ENCODE measurements at places on chromosomes 7 and 10.
A peak's percentile ranks its signal among the peaks of the same experiment; 100 is the strongest.

DNA sequence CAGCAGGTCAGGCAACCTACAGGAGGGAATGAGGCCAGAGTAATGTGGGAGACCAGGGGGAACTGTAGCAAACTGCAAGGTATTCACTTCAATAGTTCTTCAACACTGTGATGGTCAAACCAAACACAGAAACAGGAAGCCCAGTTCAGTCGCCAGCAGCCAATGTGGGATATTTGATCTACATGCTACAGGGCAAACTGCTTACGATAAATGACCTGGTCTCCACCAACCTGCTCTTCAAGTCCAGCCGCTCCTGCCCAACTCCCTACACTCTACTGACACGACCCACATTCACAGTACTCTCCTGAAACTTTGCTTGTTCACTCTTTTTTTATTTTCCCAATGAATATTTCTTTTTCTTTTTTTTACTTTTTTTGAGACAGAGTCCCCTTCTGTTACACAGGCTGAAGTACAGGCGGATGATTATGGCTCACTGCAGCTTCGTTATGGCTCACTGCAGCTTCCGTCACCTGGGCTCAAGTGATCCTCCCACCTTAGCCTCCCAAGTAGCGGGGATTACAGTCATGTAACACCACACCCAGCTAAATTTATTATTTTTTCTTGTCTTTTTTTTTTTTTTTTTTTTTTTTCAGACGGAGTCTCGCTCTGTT lies 42.1 kb downstream of the MDH2 start:
- no peak for DNase-seq

DNA sequence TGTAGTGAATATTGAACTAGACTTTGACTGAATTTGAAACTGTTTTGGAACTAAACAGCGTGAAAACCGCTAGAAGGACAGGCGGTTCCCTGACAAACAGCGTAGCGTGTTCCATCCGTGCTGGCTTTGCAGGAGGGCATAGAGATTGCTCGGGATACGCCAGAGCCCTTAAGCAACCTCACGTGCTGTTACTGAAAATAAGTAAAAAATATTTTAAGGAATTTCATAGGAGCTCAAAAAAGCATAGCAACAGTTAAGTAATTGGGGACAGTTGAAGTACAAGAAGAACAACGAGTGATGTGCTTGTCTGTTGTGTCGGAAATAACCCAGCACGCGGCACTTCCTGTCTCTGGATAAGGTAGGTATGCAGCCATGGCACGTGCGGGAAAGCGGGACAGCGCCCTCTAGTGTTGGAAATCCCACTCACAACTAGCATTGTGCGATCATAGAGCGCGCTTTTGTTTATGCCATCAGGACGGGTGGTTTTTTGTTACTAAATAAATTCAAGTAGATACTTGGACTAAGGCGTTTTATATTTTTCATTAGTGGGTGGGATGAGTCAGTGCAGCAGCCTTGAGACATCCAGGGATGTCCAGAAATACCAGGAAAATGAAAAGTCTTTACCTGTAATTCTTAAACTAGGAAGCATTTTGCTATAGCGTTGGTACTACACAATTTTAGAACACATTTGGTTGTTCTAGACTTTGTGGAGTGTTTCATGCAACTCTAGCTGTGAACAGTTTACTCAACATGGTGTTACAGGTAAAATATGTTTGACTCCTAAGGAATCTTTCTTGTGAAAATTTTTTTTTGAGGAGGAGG lies 50.4 kb downstream of the DNAJB6 start:
- peak; percentile 75 for DNase-seq

- no peak for DNase-seq
These were observed 58.5 kb upstream of the DNAJB6 start for GRCh38 chr7:157278167-157278790.

DNA sequence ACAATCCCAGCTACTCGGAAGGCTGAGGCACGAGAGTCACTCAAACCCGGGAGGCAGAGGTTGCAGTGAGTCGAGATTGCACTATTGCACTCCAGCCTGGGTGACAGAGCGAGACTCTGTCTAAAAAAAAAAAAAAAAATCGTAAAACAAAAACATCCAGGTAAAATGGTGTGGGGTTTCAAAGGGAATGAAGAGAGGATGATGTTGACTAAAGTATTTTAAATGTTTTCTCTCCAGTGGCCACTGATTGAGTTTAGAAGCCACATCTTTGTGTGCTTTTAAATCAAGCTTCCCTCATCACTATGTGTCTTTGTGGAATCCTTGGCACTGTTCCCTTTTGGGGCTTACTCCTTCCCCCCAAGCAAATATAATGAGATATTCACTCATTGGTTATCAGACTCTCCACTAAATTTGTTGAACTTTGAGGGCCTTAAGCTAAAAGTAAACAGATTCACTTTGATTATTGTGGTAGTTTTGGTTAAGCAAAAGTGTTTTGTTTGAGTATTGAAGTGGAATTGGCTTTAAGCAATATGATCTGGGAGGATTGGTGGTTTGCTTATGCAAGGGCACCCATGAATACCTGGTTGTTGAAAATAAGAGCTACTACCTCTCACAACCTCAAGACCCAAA lies 162.9 kb downstream of the CDK14 start:
- DNase-seq: no peak

- DNase-seq: no peak
These were observed 721.7 kb upstream of the GALNT17 start for GRCh38 chr7:70410134-70410750.

GRCh38 chr7:130996833-130997231 lies 262.8 kb upstream of the KLF14 start:
- no peak for DNase-seq

GRCh38 chr10:44968500-44969400 lies 9.1 kb downstream of the RASSF4 start:
- no peak for DNase-seq

DNA sequence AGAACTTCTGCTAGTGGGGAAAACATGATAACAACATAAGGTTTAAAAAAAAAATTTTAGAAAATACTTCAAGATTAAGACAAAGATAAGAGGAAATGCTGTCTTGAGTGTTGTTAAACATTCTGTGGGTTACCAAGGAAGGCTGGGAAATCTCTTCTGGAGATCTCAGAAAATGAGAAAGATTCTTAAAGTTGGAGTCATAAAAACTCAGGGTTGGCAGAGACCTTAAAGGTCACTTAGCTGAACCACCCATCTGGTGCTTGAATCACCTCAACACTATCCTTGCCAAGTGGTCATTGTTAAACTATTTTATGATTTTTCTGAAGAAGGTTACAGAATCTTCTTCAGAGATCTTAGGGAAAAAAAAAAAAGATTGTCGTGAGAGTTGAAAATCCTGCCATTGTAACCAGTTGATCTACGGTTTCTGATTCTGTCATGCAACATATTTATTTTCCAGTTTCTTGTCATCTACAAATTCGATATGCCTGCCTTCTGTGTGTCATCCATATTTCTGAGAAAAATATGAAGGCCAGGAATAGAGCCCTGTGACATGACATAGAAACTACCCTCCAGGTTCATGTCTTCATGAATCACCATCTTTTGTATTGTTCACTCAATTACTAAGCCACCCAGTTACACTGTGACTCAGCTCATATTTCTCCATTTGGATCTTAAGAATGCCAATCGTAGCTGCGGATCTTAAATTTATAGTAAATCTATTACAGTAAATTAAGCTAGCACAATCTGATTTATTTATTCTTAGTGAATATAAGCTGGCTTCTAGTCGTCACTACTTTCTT lies 179.2 kb downstream of the ST7 start:
- no peak for DNase-seq

DNA sequence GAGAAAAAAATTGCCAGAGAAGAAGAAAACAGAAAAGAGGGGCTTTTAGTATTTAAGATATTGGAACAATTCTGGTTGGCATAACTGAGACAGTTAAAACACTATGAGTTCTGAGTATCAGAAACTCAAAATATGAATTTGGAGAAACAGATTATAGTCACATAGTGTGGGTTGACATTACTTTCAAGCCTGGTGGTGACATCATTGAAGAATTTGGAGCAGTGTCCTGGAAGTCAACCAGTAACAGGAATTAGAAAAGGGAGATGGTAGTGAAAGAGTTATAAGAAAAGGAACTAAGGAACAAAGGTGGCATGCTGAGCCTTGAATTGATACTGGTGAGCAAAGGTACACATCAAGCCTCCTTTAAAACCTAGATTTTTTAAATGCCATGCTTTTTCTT lies 88.2 kb downstream of the ZNF438 start:
- no peak for DNase-seq

DNA sequence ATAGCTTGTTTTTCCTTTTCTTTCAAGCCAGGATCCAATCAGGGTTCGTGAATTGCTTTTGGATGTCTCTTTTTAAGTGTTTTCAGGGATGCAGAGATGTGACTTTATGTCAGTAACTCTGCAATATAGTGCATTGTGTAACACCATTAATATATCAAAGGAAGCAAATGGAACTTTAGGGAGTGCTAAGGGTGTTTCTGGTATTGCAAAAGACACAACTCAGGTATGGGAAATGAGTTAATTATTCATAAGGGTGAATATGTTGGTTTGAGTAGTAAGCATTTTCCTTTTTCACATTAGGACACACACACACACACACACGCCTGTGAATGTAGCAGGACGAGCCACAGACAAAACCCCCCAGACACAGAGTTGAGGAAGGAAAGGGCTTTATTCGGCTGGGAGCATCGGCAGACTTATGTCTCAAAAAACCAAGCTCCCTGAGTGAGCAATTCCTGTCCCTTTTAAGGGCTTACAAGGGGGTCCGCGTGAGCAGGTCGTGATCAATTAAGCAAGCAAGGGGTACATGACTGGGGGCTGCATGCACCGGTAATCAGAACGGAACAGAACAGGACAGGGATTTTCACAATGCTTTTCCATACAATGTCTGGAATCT lies 31.8 kb upstream of the GSDME start:
- no peak for DNase-seq

- DNase-seq: no peak
These were observed 56.8 kb upstream of the CD36 start for GRCh38 chr7:80581486-80582260.

GRCh38 chr10:107409522-107409921 lies 245.0 kb upstream of the SORCS1 start:
- DNase-seq: no peak

- DNase-seq: no peak
These were observed 58.9 kb downstream of the KCNMA1 start for GRCh38 chr10:77578583-77579227.

DNA sequence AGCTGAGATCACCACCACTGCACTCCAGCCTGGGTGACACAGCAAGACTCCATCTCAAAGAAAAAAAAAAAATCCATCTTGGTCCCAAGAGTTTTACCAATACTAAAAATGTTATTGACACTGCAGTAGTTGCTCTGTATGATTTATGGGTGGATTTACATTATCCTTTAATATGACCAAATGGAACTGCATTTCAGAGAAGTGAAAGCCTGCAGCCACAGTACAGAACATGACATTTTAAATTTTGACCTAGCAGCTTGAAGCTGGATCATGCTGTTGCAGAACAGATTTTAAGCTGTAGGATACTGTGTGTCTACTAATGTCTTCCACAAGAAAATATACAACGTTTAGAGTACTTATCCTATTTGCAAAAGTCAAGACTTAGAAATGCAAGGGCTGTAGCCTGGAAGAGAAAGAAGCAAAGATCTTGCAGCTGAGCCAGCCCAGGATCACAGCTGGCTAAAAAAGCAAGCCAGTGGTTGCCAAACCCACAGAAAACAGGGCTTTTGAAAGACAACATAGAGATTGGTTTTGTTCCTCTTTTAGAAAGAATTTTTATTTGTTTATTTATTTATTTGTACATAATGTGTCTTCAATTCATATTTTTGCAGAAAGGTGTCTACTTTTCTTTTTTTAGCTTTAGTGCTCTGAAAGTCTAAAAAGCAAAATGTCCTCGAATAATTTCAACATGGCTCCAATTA lies 55.2 kb upstream of the WNT16 start:
- no peak for DNase-seq

GRCh38 chr7:112110175-112110574 lies 96.0 kb downstream of the DOCK4 start:
- DNase-seq: no peak

- DNase-seq: no peak
These were observed 906 bp downstream of the DKK1 start for GRCh38 chr10:52314822-52315552.

- no peak for DNase-seq
These were observed 271.4 kb downstream of the TSPAN12 start for GRCh38 chr7:120586571-120586970.

DNA sequence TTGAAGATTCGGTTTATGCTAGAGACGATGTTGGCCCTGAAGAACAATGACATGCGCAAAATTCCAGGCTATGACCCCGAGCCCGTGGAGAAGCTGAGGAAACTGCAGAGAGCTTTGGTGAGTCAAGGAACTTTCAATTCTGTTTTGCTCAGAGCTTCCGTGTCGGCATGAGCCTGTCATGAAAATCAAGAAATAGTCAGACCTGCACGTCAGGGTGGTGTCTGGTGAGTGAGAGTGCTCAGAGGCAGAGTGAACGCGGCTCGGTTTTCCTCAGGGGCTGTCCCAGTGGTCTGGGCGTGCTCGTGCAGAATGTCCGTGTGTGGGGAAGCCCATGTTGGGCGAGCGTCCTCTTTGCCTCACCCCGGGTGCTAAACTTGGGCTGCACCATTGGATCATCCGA lies 12.6 kb downstream of the NOM1 start:
- DNase-seq: no peak

DNA sequence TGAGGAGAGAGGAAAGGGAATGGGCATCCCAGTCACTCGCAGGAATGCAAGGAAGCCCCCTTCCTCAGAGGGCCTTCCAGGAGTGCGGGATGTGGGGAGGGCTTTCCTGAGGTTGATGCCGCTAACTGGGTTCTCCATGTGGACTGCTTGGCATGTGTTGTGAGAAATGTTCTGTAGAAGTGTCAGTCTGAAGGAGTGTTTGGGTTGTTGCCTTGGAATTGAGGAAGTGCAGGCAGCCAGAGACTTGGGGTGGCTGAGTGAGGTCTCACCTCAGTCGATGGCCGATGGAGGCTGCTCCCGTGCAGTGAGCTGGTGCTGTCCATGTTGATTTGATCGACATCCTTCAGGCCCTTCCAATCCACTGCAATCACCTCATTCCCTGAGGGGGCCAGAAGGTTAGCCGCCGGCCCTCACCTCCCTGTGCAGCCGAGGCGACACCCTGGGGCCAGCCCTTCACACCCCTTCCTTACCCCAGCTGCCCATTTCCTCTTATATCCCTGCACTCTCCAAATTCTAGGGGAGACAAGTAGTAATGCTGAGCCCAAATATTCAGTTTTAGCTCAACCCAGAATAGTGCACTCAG lies 2.7 kb downstream of the FAM131B start:
- no peak for DNase-seq

GRCh38 chr10:1380088-1380671 lies 324.0 kb downstream of the WDR37 start:
- DNase-seq: no peak

DNA sequence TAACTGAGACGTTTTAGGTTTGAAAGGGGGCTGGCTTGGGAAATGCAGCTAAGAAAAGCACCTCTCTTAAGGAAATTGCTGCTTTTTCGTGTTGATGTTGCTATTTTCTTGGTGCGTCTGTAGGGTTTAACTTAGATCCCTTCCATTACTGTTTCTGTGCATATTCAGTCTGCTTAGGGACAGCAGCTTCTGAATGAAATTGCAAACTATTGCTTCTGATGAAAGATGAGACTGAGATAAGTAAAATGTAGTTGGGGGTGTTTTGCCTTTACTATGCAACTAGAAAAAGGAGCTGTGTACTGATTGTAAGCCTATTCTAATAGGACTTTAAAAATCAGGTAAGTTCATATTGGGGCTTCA lies 772 bp downstream of the HDAC9 start:
- no peak for DNase-seq

GRCh38 chr10:86523348-86523747 lies 1.8 kb upstream of the WAPL start:
- no peak for DNase-seq

GRCh38 chr10:120997756-120998155 lies 146.6 kb downstream of the WDR11 start:
- no peak for DNase-seq
